ENCODE measurements at places on chromosomes 1 and 21. TPM values are rescaled to one million over a fixed set of nuclear protein-coding genes. Genes with fewer than 3 reads are reported as not detected.

GRCh38 chr1:53092659-53093450 is 30.8 kb downstream of the PODN start:
- ATAC-seq: no peak

- ATAC-seq: peak; percentile 23
Observed at GRCh38 chr1:88961081-88961480, 31.3 kb downstream of the KYAT3 start.

- no peak for ATAC-seq
Observed at GRCh38 chr1:148307583-148308185, 155.6 kb upstream of the NBPF11 start.

- ATAC-seq: peak; percentile 35
Observed at GRCh38 chr1:111620441-111620971, 917 bp downstream of the RAP1A start.

- no peak for ATAC-seq
Observed at GRCh38 chr1:18020021-18020817, 87.4 kb upstream of the IGSF21 start.

DNA sequence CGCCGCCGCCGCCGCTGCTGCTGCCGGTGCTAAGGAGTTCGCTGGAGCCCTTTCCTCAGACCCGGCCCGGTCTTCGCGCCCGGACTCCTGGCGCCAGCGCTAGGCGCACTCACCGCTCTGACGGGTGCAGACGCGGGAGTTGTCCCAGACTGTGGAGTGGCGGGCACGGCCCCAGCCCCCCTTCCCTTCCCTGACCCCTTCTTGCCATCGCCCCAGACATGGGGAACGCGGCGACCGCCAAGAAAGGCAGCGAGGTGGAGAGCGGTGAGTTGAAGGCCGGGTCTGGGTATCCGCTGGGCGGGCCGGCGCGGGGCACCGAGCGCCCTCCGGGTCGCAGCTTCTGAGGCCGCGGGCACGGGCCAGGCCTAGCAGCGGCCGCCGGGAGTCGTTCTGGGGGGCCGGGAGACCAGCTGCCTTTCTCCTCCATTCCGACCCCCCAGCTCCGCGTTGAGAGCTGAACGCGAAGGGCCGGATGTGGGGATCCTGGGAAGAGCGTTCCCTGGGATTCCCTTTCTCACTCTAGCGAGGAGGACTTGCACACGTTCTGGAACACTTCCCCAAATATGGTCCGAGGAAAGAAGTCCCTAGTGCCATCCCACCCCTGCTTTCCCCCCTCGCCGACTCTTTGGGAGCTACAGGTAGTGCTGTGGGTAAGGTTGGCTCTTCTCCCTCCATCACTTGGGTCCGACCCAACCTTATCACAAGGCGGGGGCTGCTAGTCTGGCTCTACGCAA is 65.8 kb upstream of the PRKACB start:
- peak; percentile 61 for ATAC-seq

- ATAC-seq: no peak
Observed at GRCh38 chr1:56291374-56291919, 287.9 kb downstream of the PLPP3 start.

- ATAC-seq: no peak
Observed at GRCh38 chr1:234307726-234308125, 65.5 kb upstream of the COA6 start.

GRCh38 chr1:241090798-241091197 is 266.2 kb downstream of the RGS7 start:
- no peak for ATAC-seq

- no peak for ATAC-seq
Observed at GRCh38 chr1:26700711-26701110, 4.9 kb downstream of the ARID1A start.

GRCh38 chr1:63329621-63330330 is 7.4 kb downstream of the FOXD3 start:
- no peak for ATAC-seq

DNA sequence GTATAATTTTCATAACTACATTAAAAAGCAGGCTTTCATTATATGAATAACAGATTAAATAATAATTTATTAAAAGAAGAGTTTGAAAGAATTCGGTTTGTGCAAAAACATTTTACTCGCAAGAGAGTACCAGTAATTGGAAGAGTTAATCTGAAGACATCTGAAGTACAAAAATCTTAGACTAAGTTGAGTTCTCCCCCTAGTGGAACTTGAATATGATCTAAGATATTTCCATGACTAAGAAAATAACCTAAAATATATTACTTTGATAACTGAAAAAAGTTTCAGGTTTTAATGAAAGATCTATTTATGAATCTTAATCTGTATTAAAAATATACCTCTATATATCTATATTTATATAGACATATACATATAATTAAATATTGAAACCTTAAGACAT is 112.5 kb upstream of the GFI1 start:
- no peak for ATAC-seq

GRCh38 chr1:11858968-11859871 is 475 bp upstream of the NPPB start:
- peak; percentile 43 for ATAC-seq

DNA sequence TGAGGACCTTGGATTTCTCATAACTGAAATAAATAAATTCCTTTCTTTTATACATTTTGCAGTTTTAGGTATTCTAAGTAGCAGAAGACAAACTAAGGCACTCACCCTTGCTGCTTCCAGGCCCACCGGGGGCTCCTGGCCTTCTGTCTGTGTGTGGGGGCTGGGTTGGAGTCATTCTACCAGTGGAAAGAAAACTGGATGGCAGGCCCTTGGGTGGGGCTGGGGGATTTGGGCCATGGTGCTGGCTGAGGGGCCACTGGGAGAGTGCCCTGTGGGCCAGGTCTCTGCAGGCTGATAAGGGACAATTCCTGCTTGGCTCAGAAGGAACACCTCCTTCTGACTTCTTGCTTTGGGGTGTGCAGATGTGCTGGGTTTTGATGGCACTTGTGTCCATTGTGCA is 54.0 kb upstream of the CSF3R start:
- no peak for ATAC-seq

The REG4 gene
- total RNA-seq: 1.4 TPM

The RNF186 gene
- not detected for total RNA-seq
